ENCODE measurements at places on chromosomes 7 and 10. TPM values are rescaled to one million over a fixed set of nuclear protein-coding genes. Genes with fewer than 3 reads are reported as not detected.

INSIG1 gene
- total RNA-seq: 83.3 TPM

CUBN gene
- total RNA-seq: 0.80 TPM

TCTN3 gene
- 21.8 TPM for total RNA-seq

SHLD2 gene
- total RNA-seq: 13.0 TPM
